ENCODE measurements at places on chromosomes 5 and 9.

DNA sequence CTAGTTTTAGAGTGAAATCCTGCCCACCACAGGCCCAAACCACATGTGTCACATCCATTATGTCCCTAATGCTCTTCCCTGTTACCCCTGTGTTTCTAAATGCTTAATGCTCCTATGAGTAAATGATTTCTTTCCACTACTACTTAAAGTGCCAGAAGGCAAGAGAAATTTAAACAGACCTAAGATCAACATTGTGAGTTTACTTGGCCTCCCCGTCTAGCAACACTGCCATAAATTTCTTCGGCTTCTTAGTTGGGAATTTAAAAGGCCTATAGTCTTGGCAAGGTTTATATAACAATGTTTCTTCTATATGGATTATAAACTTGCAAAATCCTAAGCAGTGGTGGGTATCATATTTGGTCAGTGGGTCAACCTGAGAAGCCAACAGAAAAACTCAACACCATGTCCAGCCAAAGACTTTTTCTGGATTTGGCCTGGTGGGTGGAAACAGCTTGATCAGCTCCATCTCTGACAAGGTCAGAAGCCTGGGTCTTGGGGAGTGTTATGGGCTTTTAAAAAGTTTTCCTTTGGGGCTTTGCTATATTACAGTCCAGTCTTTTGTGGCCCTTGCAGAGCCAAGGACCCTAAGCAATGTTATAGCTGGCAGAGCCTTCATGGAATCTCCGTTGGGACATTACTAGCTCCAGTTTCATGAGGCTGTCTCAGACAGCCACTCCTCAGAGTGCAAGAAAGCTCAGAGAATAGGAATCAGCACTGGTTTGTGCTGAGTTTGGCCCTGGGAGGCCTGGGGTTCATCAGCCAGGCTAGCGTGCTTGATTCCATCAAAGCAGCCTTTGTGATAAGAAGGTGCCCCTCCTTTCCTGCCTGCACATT, 119.8 kb downstream of the PRDM6 start:
- no peak overlapping the region for H3K27ac ChIP-seq
- no peak for DNase-seq
- no peak overlapping the region for H3K4me3 ChIP-seq
- H3K36me3 ChIP-seq = no peaks in the 10 kb centered on the region

DNA sequence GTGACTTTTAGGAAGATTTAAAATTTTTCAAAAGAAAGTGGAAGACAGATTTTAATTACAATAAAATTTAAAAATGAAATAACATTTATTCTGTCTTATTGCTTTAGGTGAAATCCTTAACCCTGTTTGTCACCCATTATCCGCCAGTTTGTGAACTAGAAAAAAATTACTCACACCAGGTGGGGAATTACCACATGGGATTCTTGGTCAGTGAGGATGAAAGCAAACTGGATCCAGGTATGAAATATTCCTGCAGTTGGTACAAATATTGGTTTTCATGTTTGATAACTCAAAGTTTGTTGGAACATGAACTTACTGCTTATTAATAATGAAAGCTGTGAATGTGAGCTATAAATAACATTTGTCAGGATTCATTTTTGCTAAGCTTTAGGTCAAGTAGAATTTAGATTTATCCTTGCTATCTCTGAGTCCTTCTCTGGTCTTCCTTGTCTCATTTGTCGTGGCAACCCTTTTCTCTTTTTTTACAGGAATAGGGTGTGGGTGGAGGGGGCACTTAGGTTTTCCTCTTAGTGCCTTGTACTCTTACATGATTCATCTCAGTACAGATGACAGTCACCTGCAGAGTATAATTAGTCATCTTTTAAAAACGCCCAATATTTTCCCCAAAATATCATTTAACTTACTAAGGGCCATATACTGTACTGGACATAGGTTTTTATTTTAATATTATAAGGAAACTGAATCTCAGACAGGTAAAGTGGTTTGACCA, 95.3 kb upstream of the RASGRF2 start:
- peaks cover 15% of the 10 kb centered on the region for H3K36me3 ChIP-seq
- no peaks in the 10 kb centered on the region for H3K27me3 ChIP-seq
- H3K4me3 ChIP-seq = no peak overlapping the region
- no peaks in the 10 kb centered on the region for H3K4me1 ChIP-seq
- no peak for DNase-seq

DNA sequence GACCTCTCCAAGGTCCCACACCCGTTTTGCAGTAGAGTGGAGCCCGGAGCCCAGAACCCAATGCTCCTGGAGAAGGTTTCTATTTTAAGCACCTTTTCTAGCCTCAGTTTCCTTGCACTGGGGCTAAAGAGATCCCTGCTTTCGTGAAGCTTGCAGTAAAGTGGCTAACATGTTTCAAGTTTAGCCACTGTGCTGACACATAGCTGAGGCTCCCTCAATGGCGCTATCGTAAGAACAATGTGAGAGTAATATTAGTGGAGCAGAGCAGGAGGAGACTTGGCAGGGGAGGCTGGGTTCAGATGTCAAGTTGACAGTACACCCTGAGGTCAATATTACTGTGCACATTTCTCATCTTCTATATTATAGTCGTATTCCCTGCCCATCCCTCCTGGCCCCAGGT, 7.9 kb downstream of the CTXN3 start:
- H3K27ac ChIP-seq = no peak overlapping the region
- H3K27me3 ChIP-seq = no peaks in the 10 kb centered on the region
- no peak for DNase-seq
- no peak overlapping the region for H3K4me3 ChIP-seq

GRCh38 chr9:75992482-75993206, 102.2 kb downstream of the PCSK5 start:
- H3K27me3 ChIP-seq = no peaks in the 10 kb centered on the region
- DNase-seq = no peak
- no peak overlapping the region for H3K4me3 ChIP-seq
- no peak overlapping the region for H3K27ac ChIP-seq

DNA sequence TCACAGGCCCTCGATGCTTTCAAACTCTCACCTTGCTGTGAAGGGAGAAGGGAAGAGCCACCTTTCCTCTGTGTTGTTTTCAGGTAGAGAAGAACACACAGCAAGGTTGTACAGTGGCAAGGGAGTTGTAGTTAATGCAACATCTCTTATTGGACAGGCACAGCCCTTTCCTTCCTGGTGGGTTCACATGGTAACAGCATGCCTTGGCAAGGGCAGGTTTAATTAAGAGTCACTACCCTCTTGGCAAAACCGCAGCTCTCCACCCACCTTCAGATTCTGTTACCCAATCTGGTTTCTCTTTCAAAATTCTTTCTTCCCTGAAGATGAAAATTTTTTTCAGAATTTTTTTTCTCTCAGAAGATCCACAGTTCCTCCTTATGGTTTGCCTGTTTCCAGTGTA, 253.1 kb downstream of the TLR4 start:
- no peaks in the 10 kb centered on the region for H3K36me3 ChIP-seq
- no peaks in the 10 kb centered on the region for H3K27me3 ChIP-seq
- H3K27ac ChIP-seq = no peak overlapping the region
- no peak for DNase-seq
- H3K4me1 ChIP-seq = no peaks in the 10 kb centered on the region

DNA sequence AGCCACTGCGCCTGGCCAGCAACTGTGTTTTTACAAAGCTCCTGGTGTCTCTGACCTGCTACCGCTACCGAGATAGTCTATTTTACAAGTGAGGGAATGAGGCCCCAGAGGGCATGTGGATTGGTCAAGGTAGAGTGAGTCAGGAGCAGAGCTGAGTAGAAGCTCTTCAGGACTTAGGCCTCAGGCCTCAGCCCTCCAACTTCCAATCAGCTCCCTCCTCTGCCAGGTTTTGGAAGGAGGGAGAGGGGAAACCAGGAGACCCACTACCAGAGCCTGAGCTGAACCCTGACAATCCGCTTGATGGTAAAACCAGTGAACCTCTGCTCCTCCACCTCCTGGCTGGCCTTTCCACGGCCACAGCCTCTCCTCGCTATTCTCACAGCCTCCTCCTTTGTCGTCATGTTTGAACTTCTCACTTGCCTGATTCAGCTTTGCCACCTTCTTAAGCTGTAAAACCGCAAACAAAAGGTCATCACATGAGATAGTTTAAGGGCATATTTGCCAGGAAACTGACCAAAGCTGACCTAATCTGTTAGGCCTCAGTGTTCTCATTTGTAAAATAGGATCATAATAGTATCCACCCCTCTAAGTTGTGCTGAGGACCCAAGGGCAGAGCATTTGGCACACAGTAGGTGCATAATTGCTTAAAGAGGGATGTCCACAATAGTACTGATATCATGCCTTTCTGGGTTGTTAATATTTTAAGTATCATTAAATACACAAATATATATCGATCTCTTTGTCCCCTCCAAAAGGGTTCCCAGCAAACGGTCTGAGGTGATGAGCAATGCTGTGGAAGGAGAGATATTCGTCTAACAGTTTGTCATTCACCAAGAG, 1.7 kb downstream of the TRAF1 start:
- H3K4me1 ChIP-seq = peaks cover 96% of the 10 kb centered on the region
- no peaks in the 10 kb centered on the region for H3K27me3 ChIP-seq
- no peak for DNase-seq
- peak overlapping the region; percentile 99 for H3K27ac ChIP-seq
- H3K36me3 ChIP-seq = peaks cover 36% of the 10 kb centered on the region

DNA sequence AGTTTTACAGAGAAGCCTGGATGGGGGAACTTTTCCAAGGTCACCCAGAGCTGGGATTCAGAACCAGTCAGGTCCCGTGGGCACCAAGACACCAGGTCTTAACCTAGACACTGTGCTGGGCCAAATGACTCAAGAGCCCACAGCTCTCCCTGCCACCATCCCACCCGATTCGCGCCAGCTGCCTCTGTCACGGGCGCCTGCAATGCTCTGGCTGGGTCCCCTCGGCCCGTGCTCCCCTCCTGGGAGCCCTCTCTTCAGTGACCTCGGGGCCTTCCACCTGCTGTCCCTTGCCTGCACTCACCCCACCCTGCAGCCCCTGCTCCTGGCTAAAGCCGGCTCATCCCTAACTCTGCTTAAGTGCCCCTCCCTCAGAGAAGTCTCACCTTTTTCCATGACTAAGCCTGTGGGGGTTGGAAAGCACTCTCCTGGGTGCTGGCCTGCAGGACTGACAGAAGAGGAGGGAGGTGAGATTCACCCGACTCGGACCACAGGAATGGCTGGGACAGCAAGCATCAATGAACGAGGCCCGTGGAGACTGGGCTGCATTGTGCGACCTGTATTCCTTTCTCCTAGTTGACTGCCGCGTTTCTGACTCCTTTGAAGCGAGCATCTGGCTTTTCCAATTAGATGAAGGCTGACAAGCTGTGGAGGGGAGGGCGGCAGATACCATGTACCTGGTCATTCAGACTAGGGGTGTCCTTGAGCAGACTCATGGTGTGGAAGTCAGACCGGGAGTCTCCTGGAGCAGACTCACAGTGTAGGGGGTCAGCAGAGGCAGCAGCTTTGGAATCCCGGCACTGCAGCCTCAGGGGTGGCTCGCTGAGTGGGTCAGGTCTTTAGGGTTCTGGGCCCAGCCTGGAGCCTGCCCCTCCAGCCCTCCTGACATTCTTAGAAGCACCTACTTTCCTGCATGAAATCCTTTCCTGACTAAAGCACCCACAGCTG, 5.8 kb upstream of the IL4 start:
- H3K27ac ChIP-seq = no peak overlapping the region
- H3K27me3 ChIP-seq = no peaks in the 10 kb centered on the region
- DNase-seq = no peak
- H3K4me1 ChIP-seq = peaks cover 5% of the 10 kb centered on the region
- H3K4me3 ChIP-seq = no peak overlapping the region
- H3K36me3 ChIP-seq = no peaks in the 10 kb centered on the region

DNA sequence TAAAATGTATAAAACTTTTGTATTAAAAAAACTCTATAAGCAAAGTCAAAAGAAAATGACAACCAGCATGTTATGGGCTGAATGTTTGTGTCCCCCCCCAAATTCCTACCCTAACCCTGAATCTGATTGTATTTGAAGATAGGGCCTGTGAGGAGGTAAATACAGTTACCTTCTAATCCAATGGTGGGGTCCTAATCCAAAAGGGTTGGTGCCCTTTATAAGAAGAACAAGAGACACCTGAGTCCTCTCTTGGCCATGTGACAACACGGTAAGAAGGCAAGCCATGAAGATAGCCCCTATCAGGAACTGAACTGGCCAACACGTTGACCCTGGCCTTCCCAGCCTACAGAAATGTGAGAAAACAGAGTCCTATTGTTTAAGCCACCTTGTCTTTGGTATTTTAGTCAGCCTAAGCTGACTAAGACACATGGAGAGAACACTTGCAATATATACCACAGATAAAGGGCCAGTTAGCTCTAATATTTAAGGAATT, 49.7 kb upstream of the AKNA start:
- no peaks in the 10 kb centered on the region for H3K27me3 ChIP-seq
- peaks cover 6% of the 10 kb centered on the region for H3K4me1 ChIP-seq
- H3K36me3 ChIP-seq = no peaks in the 10 kb centered on the region
- no peak overlapping the region for H3K27ac ChIP-seq
- no peak overlapping the region for H3K4me3 ChIP-seq

DNA sequence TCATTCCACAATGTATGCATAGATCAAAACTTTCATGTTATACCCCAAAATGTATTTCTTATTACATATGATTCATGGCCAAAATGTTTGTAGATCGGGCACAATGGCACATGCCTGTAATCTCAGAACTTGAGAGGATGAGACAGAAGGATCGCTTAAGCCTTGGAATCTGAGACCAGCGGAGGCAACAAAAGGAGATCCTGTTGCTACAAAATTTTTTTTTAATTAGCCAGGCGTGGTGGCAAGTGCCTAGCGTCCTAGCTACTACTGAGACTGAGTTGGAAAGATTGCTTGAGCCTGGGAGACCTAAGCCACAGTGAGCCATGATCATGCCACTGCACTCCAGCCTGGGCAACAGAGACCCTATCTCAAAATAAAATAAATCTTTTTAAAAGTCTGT, 89.9 kb downstream of the MAPKAP1 start:
- no peaks in the 10 kb centered on the region for H3K36me3 ChIP-seq
- DNase-seq = no peak
- no peak overlapping the region for H3K4me3 ChIP-seq
- no peaks in the 10 kb centered on the region for H3K27me3 ChIP-seq

- no peak for DNase-seq
- no peaks in the 10 kb centered on the region for H3K36me3 ChIP-seq
- H3K27me3 ChIP-seq = no peaks in the 10 kb centered on the region
- H3K27ac ChIP-seq = no peak overlapping the region
- H3K4me1 ChIP-seq = peaks cover 31% of the 10 kb centered on the region
- no peak overlapping the region for H3K4me3 ChIP-seq
Measured at GRCh38 chr5:143231973-143232812, 171.3 kb downstream of the NR3C1 start.

DNA sequence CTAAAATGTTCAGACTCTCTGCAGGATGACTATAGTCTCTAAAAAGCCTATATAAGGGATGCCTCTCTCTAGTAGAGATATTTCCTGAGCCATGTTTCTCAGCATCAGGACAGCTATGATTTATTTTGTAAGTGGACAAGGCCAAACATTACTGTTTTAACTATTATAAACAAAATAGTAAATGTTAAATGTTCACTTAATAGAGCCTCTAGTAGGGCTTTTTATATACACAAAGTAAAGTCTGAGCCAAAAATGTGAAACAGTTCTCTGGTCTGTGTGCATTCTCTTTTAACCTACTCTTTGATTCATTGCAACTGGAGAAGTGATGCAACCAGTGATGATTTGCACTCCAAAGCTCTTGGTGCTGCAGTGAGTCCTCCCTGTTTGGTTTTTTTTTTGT, 220.5 kb downstream of the GDNF start:
- H3K4me1 ChIP-seq = no peaks in the 10 kb centered on the region
- H3K4me3 ChIP-seq = no peak overlapping the region
- H3K36me3 ChIP-seq = peaks cover 6% of the 10 kb centered on the region
